ENCODE measurements at places on chromosomes 12 and 14.

GRCh38 chr14:93956514-93957332 is 19.6 kb downstream of the ASB2 start:
- DNase-seq: no peak

GRCh38 chr14:94747739-94748138 is 22.2 kb downstream of the GSC start:
- DNase-seq: no peak

DNA sequence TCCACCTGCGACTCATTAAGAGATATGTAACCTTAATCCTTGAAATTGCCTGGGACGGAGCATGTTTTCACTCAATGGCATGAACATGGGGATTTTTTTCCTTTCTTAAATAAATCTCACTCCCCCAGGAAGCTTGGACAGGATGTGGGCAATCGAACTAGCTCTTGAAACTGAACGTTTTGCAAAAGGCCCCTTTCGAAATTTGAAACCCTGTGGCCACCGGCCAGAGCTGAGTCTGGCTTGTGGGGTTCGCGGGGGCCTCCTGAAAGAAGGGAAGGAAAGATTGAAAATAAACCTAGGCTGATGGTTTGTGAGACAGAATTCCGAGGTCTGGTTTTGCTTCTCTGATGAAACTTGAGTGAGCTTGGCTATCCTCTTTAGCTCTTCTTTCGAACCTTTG is 101.4 kb upstream of the RTL1 start:
- no peak for DNase-seq

DNA sequence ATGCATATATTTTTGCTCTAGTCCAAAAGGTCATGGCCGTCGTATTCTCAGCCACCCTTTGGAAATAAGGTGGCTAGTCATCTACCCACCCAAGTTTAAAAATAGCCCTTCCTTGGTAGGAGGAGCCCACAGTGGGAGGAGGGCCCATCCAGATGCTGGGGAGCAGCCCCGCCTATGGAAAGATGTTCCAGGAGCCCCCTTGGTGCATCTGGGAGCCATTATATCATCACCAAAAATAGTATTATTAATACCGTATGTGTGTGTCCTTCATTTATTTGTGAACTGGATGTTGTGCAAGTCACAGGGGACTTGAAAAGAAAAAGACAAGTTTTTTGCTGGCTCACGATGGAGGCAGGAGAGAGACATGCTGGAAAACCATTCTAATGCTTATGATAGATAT is 34.0 kb downstream of the EMP1 start:
- no peak for DNase-seq

- no peak for DNase-seq
These were observed 36.3 kb upstream of the NTF3 start for GRCh38 chr12:5395443-5396271.

DNA sequence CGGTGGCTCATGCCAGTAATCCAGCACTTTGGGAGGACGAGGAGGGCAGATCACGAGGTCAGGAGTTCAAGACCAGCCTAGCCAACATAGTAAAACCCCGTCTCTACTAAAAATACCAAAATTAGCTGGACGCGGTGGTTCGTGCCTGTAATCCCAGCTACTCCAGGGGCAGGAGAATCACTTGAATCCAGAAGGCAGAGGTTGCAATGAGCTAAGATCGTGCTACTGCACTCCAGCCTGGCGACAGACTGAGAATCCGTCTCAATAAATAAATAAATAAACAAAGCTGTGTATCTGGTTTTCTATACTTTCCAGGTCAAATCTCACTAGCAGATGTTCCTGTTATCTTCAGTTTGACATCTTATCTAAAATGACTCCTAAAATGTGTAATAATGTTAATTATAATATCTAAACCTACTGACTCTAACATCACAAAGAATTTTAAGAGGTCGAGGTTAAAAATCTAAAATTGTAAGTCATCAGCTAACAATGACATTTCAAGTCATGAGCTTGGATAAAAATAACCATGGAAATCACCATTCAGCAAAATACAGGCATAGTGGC is 2.4 kb upstream of the SRP54 start:
- DNase-seq: no peak

DNA sequence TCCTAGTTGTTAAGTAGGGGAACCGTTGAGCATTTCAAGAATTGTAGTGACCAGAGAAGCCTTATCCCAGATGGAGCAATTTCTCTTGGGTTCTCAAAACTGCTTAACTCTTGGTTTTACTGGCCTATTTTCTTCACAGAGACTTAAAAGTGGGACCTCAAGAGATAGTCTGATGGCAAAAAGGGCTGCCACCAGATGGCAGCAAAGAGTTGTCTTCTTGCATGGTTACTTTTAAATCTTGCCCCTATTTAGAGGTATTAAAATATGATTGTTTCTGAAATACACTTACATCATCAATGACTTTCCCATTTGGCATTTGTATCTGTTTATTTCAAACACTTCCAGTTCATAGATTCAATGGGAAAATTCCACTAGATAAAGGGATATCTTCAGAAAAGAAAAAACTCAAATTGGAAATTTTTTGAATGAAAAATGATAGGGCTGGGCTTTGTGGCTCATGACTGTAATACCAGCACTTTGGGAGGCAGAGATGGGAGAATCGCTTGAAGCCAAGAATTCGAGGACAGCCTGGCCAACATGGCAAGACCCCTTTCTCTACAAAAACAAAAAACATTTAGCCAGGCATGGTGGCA is 69.9 kb upstream of the CNTN1 start:
- no peak for DNase-seq

GRCh38 chr12:42124764-42125387 is 19.8 kb downstream of the GXYLT1 start:
- no peak for DNase-seq

- DNase-seq: no peak
These were observed 466.4 kb downstream of the MED13L start for GRCh38 chr12:115811045-115811444.

Data from NCI-H226 (cell line).